OCI-M1 (cell line): ENCODE measurements at places on chromosomes 4 and X.

DNA sequence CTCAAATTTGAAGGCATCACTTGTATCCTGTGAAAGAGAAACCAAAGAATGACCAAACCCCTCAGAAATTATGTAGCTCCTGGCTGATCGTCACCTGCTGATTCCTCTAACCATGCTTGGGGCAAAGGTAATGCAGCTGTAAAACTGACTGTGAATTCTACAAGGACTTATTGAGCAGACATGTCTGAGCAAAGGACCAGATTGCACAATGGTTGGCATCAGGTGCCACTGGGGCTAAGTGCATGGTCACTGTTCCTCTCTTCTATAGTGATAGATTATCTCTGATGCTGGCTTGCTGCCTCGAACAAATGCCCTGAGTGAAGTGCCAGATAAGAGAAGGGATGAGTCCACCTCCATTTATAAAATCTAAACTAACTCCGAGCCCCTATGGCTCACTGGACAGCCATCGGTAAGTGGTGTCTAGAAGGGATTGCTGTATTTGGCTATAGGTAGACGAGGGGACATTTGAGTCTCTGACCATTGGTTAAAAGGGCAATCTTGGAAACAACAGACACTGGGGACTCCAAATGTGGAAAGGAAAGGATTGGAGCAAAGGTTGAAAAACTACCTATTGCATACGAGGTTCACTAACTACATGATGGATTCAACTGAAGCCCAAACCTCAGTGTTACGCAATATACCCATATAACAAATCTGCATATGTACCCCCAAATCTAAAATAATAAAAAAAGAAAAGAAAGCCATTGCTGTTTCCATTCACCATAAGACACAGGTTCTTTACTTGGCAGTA lies 110.7 kb upstream of the IGSF1 start:
- DNase-seq, result no peak

DNA sequence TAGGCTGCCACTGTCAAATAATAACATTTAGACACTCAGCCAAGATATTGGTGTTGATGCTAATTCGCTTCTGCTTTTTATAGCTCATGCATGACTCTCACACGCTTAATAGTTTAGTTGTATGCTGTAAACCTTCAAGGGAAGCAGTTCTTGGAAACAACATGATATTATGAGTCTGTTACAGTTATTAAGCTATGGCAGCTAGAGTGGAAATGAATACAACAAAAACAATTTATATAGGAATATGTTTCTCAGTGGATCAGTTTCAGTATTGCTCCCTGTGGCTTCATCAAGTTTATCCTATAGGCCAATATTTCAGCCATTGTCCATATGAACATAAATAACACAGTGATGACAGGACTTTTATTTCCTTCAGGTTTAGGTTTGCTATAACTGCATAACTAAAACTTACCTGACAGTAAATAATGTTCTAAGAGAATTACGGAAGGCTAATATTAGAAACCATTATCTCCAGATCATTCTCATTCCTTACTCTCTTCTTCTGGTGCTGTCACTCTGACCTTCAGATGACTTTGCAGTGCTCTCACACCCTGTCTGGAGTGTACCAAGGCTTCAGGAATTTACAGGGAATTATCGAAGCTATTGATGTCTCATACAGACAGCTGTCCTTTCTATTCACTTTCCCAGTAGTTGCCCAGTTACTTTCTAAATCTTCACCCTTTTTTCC lies 555.0 kb downstream of the ANKRD50 start:
- DNase-seq, result no peak

DNA sequence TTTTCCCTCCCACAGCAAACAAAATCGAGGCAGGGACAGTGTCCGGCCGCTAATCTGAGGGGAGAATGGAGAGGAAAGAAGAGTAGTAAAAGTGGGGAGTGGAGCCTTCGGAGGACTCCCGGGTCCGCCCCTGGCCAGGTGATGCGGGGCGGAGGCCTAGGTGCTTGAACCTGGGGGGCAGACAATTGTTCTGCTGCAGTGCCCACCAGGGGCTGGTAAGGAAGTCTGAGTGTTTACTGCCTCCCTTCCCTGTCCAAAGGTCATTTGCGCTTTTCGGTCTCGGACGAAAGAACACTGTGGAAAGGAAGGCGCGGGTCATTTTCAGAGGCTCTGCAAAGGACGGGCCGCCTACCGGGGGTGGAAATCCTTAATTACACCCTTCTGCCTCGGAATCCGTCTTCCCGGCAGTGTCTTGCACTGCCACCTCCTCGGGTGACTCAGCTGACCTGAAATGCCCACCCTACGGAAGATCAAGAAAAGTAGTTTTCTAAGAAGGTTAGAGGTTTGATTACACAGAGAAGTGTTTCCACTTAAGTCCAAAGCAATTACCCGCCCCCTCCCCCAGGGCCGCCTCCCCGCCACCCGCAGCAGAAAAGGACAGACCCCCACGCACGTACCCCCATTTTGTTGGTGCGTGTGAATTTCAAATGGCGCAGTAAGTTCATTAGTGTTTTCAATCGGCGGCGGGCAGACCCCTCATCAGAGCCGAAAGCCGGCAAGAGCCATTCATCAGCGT lies 99.9 kb upstream of the TENM3 start:
- no peak for DNase-seq

DNA sequence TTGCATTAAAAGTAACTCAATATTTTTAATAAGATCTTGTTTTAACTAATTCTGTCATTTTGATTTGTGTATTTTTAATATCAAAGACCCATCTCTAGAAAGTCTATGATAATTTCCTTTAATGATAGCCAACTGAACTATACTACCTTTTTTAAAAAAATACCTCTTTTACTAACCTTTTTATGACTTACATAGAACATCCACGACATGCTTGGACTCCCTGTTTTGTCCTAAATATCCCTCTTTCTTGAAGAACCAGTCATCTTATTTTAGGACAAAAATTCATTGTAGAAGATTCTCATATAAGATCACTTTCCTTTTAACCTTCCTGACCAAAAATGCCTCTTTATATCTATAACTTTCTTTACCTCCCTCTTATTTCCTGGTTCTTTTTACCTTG lies 76.8 kb upstream of the GC start:
- peak; percentile 74 for DNase-seq

DNA sequence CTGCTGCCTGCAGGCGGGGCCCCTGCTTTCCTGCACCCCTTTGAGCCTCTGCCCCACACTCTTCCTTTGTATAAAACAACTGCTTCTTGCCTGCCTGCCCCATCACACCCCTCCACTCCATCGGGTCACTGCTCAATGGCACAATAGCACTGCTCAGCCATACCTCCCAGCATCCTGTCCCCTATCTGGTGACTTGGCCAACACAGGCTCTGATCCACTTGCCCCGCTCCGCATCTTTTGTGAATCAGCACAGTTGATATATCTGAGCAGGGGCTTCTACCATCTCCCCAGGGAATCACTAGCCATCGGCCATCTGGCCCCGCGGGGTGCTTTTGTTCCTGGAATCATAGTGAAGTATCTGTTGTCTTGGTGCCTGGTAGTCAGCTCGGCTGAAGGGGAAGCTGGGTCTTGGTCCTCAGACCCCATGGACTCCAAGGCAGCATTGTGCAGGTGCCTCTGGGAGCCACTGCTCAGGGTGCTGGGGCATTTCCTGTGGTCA lies 45.3 kb downstream of the MAP7D3 start:
- DNase-seq, result no peak

GRCh38 chrX:42754115-42754514 lies 23.8 kb downstream of the PPP1R2C start:
- DNase-seq, result no peak

DNA sequence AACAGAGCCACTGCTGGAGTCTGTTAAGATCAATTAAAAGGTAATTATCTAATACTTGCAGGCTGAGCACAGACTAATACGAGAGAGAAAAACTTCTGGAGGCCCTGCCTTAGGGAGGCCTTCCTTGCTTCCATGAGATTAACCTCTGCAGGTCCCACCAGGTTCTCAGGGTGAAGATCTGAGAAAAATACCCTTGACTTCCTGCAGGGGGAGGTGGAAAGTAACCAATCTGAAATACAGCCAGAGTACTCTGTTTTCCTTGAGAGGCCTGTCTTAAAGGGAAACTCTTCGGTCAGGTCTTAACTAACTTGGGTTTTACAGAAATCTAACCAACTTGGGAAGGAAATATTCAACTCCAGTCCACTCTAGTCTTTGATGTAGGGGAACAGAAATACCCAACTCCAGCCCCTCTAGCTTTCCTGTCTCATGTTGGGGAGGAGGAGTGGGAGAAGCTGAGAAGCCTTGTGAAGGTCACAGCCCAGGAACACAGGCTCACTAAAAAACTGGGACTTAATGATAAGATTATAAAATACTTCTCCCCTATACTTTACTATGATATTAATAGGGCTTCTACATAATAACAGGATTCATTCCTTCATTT lies 77.1 kb downstream of the TBCK start:
- peak; percentile 69 for DNase-seq

- no peak for DNase-seq
Observed at GRCh38 chr4:65340382-65341109, 329.7 kb downstream of the EPHA5 start.

DNA sequence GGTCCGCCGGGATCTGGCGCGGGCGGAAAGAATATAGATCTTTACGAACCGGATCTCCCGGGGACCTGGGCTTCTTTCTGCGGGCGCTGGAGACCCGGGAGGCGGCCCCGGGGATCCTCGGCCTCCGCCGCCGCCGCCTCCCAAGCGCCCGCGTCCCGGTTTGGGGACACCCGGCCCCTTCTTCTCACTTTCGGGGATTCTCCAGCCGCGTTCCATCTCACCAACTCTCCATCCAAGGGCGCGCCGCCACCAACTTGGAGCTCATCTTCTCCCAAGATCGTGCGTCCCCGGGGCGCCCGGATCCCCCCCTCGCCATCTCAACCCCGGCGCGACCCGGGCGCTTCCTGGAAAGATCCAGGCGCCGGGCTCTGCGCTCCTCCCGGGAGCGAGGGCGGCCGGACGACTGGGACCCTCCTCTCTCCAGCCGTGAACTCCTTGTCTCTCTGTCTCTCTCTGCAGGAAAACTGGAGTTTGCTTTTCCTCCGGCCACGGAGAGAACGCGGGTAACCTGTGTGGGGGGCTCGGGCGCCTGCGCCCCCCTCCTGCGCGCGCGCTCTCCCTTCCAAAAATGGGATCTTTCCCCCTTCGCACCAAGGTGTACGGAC lies 482 bp upstream of the SHOX start:
- DNase-seq, result no peak

GRCh38 chr4:139247241-139247640 lies 32.8 kb downstream of the MGARP start:
- no peak for DNase-seq

- DNase-seq, result no peak
Observed at GRCh38 chr4:7653510-7654369, 219.0 kb upstream of the PSAPL1 start.

DNA sequence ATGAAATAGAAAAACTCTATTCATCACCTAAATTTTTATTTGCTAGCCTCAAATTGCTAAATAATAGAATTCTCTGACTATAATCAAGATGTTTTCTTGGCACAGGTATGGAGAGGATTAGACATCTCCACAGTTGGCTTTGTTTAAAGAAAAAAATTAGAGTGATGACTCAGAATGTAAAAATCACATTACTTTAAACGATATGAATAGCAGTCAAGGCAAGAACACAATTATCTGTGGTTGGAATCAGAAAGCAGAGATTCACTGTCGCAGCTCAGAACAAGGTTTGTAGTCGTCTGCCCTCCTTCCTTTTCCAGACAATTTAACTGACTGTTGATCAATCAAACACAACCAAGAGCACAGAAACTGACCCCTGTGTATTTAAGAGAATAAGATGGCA lies 32.2 kb upstream of the CCKAR start:
- no peak for DNase-seq

DNA sequence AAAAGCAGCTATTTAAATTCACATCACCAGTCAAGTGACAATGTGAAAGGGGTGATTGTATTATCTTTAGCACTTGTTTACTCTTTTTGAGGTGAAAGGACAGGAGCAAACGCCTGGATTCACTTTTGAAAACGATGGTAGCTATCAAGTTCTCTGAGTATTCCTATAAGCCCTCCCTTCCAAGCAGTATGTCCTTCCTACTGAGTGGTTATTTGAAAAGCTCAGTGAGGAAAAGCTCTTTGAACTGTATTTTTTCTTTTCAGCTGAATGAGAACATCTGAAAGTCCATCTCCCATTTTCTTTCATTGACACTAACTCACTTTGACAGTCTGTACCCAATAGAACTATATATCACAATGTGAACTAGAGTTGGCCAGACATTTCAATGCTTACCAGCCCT lies 9.1 kb upstream of the CTSO start:
- DNase-seq, result no peak

DNA sequence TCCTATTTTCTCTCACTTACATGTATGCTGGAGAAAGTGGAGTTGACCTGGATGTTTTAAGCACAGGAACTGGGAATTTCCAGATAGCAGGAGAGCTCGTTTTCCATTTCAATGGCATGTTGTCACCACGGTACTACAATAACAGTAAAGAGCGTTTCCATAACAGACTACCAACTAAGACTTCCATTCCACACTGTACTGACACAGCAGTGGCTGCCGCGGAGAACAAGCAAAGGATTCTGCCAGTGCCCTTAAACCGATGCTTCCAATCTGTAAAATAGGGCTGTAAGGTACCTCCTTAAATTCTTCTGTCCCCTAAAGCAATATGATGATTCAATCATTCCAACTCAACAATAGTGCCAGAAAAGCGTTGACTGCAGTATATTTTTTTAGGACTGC lies 143.9 kb downstream of the KLHL13 start:
- DNase-seq, result no peak

- DNase-seq, result no peak
Observed at GRCh38 chr4:165721815-165722214, 151.2 kb upstream of the TLL1 start.

DNA sequence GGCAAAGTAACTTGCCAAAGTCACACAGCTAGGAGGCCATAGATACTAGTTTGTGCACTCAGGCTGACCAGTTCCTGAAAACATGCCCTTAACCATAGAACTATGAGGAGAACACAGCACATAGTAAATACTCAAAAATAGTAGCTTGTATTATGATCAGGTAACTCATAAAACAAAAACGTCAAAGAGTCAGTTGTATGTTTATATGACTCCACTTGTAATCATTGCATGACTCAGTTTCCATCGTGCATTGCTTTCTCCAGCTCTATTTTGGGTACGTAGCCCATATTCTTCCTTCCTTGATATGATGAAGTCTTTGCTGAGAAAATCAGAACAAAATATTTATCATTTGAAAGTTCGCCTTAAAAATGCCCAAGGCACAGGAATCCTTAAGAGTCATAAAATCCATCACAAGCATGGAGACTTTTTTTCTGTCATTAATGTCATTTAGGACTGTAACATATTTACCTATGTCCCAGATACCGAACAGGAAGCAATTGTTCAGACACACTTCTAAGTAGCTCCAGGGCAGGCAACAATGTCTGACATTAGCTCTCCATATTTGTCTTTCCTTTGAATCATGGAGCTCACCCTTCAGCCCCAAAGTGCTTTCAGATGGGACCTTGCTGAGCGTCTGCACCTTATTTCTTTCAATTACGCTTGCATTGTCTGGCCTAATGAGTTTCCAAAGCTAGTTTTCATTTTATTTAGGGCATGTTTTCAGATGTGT lies 11.2 kb upstream of the MID1 start:
- DNase-seq, result no peak

- no peak for DNase-seq
Observed at GRCh38 chr4:13970349-13970748, 342.8 kb upstream of the BOD1L1 start.

- no peak for DNase-seq
Observed at GRCh38 chr4:95013236-95013635, 255.5 kb downstream of the BMPR1B start.
